PC-9 (cell line): ENCODE measurements at places on chromosomes 16 and 17.

DNA sequence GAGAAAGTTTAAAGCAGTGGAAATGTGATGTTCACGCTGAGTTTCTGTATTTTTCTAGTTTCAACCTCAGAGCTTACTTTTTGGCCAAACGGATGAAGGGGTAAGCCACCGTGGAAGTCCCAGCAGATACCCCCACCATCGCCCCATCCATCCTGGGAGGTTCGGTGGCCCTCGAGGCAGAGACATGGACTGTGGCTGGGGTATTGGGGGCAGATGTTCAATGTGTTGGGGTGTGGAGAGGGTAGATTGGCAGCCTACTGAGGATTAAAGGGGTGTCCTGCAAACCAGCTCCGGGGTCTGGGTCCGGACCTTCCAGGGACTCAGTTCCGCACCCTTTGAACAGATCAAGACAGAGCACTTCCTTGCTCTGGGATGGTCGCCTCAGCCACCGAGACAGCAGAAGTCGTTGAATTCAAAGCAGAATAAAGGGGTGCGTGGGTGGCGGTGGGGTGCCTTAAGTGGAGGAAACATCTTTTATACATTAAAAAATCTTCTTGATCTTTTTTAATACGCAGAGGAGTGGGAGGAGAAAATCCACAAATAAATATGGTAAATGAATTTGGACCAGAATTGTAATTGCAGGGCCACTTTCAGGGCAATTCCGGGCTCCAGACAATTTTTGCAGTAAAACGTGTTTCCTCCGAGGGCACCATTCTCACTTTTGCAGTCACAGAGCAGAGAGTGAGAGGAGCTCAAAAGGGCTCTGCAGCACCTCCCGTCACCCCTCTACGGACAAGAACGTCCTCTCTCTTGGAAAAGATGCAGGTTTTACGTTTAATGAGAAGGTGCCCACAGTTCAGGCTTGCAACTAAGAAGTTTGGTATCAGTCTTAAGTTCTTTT, 8.2 kb upstream of the CBX8 start:
- peaks cover 21% of the 10 kb centered on the region for H3K27me3 ChIP-seq
- H3K4me1 ChIP-seq, result peaks cover 13% of the 10 kb centered on the region
- DNase-seq, result no peak
- no peaks in the 10 kb centered on the region for H3K36me3 ChIP-seq
- no peak overlapping the region for H3K27ac ChIP-seq

DNA sequence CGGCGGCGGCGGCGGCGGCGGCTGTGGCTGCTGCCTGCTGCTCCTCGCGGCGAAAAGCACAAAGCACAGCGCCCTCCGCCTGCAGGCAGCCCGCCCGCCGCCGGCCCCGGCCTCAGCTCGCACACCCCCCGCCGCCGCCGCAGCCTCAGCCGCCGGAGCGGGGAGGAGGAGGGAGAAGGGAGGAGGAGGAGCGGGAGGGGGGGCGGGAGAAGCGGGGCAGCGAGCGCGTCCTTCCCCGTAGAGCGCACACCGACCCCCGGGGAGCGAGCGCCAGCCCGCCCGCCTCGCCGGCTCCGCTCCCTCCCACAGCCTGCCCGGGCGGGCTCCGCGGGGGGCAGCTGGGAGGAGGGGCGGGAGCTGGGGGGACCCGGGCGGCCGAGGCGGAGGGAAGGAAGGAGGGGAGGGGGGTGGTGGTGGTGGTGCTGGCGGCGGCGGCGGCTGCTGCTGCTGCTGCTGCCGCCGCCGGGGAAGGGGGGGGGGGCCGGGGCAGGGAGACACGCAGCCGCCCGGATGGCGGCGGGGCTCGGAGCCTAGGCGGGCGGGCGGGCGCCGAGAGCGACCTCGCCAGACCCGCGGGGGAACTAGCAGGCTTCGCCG, at the start of gene UBTF:
Gene UBTF, minus strand, starts transcription at position 60 of the 597 bp plus-strand sequence. CDS start 1,446 bp downstream, outside the sequence.
- no peaks in the 10 kb centered on the region for H3K27me3 ChIP-seq
- DNase-seq, result peak; percentile 53
- peak within 1 kb of the TSS; percentile 97 for H3K4me3 ChIP-seq
- peaks cover 22% of the 10 kb centered on the region for H3K36me3 ChIP-seq

DNA sequence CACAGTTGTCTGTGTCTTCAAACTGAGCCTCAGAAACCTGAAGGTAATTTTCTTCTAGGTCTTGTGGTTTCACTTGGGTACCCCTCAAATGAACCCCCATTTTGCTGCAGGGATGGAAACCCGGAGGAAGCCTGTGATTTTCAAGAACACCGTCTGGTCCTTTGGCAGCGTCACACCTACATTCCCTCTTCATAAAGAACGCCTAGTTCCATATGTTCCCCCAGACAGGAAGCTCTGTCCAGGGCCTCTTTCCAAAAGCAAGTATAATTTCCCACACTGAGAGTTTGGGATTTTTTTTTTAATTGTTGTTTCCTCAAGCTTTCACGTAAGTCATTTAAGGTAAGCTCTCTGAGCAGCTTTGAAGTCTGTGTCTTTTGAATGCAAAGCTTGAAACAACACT, 515.0 kb downstream of the TMEM114 start:
- H3K36me3 ChIP-seq, result no peaks in the 10 kb centered on the region
- H3K4me3 ChIP-seq, result no peak overlapping the region
- no peak overlapping the region for H3K27ac ChIP-seq
- H3K4me1 ChIP-seq, result no peaks in the 10 kb centered on the region
- no peak for DNase-seq

DNA sequence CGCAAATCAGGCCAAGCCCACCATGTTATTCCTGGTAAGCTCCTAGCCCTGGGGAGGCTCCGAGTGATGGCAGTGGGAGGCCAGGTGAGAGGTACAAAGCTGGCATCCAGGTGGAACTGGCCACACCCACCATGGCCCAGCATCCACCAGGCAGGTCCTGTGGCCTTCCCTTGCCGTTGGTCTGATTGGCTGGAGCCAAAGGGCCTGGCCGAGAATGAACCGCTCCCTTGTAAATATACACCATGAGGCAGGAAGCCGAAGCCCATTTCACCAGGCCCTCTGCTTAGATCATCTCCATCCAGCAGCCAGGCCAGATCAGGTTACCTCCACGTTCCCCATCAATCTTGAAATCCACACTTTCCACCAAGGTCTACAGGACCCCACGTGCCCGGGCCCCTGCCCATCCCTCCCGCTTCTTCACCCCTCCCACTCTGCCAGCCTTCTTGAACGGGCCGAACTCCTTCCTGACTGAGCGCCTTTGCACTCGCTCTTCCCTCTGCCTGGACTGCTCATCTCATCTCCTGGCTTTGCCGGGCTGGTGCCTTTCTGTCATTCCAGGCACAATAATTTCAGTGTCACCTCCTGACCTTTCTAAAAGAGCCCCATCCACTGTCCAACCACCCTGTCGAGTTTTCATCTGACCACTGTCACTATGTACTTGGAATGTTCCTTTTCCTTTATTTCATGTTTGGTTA, 5.8 kb downstream of the SOCS1 start:
- peaks cover 13% of the 10 kb centered on the region; the same call in 1 of the 2 replicates for H3K4me1 ChIP-seq
- peak; percentile 44 for DNase-seq
- H3K27me3 ChIP-seq, result no peaks in the 10 kb centered on the region
- H3K4me3 ChIP-seq, result no peak overlapping the region

- DNase-seq, result no peak
- no peaks in the 10 kb centered on the region for H3K27me3 ChIP-seq
- H3K27ac ChIP-seq, result no peak overlapping the region
These were observed 5.5 kb upstream of the MXRA7 start for GRCh38 chr17:76716146-76716838.

- H3K4me1 ChIP-seq, result no peaks in the 10 kb centered on the region
- no peak overlapping the region for H3K4me3 ChIP-seq
- DNase-seq, result no peak
- no peaks in the 10 kb centered on the region for H3K27me3 ChIP-seq
- H3K27ac ChIP-seq, result no peak overlapping the region
These were observed 181.7 kb downstream of the BANP start for GRCh38 chr16:88132836-88133506.

DNA sequence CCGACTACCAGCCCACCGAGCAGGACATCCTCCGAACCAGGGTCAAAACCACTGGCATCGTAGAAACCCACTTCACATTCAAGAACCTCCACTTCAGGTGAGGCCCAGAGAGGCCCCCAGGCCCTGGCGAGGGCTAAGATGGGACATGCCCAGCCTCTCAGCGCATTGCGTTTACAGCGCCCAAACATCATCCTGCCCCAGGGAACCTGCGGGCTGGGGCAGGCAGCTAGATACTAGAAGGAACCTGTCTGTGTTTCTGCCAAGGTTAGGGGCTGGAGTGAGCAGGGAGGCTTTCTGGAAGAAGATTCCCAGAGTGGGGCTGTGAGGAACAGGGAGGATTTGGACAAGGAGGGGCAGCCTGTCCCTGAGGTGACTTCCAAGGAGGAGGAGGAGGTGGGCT, 90.6 kb downstream of the AMFR start:
- DNase-seq, result no peak
- H3K36me3 ChIP-seq, result no peaks in the 10 kb centered on the region
- H3K27me3 ChIP-seq, result no peaks in the 10 kb centered on the region
- H3K4me3 ChIP-seq, result no peak overlapping the region
- H3K27ac ChIP-seq, result no peak overlapping the region

- peak; percentile 84 for DNase-seq
- H3K27me3 ChIP-seq, result no peaks in the 10 kb centered on the region
- H3K4me3 ChIP-seq, result peak within 1 kb of the TSS; percentile 91
These were observed at the start of gene ADORA2B for GRCh38 chr17:15944759-15945526. Gene ADORA2B, plus strand, starts transcription at chr17:15945130. Its CDS starts 119 bp downstream, at chr17:15945249.

DNA sequence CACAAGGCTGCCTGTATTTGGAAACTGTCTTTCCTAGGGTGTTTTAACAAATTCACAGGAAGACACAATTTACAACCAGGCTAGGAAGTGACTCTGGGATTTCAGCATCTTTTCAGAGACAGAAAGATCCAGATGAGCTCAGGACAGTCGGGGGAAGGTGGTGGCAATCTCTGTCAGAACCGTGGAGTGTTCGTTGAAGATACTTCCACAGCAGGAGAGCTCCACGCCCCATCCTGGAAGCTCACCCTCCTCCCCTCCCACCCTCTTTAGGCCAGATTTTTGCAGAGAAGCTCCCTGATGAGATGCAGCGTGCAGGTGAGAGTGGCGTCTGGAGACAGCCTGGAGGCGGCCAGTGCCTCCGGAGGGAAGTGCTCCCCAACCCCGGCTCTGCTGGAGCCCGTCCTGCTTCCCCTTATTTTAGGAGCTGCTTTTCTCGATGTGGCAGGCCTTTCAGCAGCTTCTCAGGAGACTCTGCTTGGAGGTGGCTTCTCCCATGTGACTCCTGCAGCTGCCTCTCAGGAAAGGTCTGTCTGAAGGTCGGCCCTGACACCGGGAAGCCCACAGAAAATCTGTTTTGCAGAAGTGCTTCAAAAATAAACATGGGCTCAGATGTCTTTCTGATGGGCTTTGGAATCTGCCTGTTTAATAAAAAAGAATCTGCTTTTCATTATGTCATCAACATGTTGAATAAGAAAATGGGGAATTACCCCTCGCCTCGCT, 186.4 kb upstream of the CHMP6 start:
- DNase-seq, result no peak
- H3K27ac ChIP-seq, result no peak overlapping the region
- H3K36me3 ChIP-seq, result no peaks in the 10 kb centered on the region
- H3K4me1 ChIP-seq, result no peaks in the 10 kb centered on the region

DNA sequence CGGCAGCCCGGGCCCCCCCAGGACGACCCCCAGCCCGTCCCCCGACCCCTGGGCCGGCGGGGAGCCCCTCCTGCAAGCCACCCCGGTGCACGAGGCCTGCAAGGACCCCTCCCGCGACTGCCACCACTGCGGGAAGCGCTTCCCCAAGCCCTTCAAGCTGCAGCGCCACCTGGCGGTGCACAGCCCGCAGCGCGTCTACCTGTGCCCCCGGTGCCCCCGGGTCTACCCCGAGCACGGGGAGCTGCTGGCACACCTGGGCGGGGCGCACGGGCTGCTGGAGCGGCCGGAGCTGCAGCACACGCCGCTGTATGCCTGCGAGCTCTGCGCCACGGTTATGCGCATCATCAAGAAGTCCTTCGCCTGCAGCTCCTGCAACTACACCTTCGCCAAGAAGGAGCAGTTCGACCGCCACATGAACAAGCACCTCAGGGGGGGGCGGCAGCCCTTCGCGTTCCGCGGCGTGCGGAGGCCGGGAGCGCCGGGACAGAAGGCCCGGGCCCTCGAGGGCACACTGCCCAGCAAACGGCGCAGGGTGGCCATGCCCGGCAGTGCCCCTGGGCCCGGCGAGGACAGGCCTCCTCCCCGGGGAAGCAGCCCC, 15.6 kb upstream of the ZFPM1 start:
- H3K4me1 ChIP-seq, result no peaks in the 10 kb centered on the region
- no peaks in the 10 kb centered on the region for H3K27me3 ChIP-seq
- no peak for DNase-seq
- H3K36me3 ChIP-seq, result no peaks in the 10 kb centered on the region
- no peak overlapping the region for H3K4me3 ChIP-seq

DNA sequence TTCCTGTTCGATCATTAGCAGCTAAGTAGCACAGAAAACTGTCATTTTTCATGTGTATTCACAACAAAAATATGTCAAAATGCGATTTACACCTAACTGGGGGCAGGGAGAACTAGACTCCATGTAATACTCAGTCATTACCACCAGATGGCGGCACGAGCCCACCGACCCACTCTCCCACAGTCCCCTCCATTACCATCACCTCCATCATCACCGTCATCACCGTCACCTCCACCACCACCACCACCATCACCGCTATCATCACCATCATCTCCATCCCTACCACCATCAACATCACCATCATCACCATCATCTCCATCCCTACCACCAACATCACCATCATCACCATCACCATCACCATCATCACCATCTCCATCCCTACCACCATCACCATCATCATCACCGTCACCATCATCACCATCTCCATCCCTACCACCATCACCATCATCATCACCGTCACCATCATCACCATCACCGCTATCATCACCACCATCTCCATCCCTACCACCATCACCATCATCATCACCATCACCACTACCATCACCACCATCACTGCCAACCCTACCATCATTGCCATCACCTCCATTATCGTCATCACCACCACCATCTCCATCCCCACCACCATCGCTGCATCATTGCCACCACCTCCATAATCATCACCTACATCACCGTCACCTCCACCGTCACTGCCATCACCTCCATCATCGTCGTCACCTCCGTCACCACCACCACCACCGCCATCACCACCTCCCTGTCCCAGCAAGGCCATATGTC, 14.4 kb downstream of the NDUFAF8 start:
- no peak overlapping the region for H3K27ac ChIP-seq
- H3K36me3 ChIP-seq, result no peaks in the 10 kb centered on the region
- DNase-seq, result no peak
- H3K4me1 ChIP-seq, result no peaks in the 10 kb centered on the region
- H3K4me3 ChIP-seq, result no peak overlapping the region
- H3K27me3 ChIP-seq, result no peaks in the 10 kb centered on the region
